ENCODE measurements at places on chromosomes 5 and 9.

GRCh38 chr5:171476701-171477100, 57.3 kb downstream of the FGF18 start:
- DNase-seq, result no peak

DNA sequence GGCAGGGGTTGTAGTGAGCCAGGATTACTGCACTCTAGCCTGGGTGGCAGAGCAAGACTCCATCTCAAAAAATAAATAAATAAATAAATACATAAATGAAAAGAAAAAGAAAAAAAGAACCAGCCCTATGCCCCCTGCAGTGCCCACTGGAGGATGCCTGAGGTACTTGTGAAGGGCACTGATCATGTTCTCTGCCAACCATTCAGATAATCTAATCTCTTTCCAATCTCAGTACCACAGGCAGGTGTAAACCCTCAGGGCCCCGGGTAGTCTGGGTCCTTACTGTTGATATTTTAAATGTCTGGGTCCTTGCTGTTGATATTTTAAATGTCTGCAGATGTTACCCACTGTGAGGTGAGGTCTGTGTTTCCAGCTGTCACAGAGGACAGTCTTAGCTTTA, 321.8 kb upstream of the ADCY2 start:
- DNase-seq, result no peak

GRCh38 chr5:17065458-17065857, 129.4 kb upstream of the MYO10 start:
- no peak for DNase-seq

GRCh38 chr9:124437086-124437485, 13.2 kb upstream of the ADGRD2 start:
- DNase-seq, result no peak

DNA sequence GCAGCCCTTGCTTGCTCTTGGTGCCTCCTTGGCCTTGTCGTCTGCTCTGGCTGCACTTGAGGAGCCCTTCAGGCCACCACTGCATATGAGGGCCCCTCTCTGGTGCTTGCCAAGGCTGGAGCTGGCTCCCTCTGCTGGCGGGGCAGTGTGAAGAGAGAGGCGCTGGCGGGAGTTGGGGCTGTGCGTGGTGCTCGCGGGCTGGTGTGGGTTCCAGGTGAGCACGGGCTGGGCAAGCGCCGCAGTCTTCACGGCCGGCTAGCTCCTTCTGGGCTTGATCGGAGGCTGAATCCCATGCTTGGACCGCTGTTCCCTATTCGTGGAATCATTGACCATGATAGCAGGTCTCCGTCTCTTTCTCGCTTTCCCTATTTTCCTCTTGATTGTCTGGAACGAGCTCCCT, 56.5 kb downstream of the XRCC4 start:
- DNase-seq, result no peak

DNA sequence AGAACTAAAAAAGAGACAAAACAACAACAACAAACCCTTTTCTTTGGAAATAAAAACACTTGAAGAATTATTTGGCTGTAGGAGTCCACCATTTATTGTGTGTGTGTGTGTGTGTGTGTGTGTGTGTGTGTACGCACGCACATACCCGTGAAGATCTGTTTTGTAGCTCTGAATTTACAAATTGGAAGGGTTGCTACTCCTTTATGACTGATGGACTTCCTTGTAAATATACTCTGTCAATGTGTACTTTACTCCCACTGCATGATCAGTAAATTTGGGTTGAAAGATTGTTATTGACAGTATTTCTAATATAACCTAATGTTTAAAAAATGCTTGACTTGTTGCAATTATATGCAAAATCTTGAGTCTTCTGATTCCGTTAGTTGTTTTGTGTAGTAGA, 148.1 kb downstream of the ATG10 start:
- no peak for DNase-seq

DNA sequence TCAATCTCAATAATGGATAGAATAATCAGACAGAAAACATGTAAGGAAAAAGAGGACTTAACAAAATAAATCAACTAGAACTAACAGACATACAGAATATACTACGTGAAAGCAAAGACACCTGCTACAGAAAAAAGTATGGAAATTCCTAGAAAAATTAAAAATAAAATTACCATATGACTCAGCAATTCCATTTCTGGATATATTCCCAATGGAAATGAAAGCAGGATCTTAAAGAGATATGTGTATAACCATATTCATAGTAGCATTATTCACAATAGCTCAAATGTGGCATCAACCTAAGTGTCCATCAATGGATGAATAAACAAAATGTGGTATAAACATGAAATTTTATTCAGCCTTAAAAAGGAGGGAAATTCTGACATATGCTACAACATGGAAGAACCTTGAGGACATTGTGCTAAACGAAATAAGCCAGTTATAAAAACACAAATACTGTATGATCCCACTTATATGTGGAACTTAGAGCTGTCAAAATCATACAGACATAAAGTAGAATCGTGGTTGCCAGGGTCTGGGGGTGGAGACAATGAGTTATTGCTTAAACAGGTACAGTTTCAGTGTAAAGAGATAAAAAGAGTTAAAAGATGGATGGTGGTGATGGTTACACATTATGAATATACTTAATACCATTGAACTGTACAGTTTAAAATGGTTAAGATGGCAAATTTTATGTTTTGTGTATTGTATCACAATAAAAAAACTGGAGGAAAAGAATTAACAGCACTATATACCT, 6.9 kb downstream of the PLAA start:
- no peak for DNase-seq

- DNase-seq, result no peak
Measured at GRCh38 chr5:95414451-95414850, 23.3 kb downstream of the FAM81B start.

DNA sequence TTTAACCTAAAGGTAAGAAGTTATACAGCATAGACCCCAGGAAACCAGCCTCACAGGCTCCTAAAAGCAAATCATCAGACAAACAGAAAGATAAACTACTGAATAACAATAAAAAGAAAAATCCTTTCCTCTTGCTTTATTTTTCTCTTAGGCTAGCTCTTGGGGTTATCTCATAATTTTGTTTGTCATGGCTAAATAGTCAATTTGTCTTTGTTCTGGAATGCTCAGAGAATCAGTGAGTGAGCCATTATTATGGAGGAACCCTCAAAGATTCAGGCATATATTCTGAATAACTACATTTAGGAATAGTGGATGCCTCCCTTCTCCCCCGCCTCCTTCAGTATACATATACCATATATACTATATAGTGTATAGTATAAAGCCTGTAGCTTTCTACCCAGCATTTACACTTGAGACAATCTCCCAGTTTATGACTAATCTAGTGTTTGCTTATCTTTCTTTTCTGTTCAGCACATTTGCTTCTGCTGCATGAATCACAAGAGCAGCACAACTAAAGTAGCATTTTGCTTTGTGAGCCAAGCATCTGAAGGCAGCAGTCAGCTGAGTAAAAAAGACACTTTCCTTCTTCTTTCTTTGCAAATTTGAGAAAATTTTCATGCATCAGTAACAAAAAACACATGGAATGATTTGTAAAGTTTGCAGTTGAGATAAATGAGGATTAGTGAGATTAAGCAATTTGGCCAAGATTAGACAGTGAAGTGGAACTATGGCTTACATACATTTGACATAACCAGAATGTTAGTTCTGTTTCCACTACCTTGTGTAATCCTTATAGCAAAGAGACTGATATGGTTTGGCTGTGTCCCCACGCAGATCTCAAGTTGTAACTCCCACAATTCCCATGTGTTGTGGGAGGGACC, 45.3 kb upstream of the PPP3R2 start:
- no peak for DNase-seq

- no peak for DNase-seq
Measured at GRCh38 chr9:107907255-107907654, 417.7 kb upstream of the KLF4 start.

GRCh38 chr5:119879446-119879845, 250.1 kb downstream of the FAM170A start:
- no peak for DNase-seq

DNA sequence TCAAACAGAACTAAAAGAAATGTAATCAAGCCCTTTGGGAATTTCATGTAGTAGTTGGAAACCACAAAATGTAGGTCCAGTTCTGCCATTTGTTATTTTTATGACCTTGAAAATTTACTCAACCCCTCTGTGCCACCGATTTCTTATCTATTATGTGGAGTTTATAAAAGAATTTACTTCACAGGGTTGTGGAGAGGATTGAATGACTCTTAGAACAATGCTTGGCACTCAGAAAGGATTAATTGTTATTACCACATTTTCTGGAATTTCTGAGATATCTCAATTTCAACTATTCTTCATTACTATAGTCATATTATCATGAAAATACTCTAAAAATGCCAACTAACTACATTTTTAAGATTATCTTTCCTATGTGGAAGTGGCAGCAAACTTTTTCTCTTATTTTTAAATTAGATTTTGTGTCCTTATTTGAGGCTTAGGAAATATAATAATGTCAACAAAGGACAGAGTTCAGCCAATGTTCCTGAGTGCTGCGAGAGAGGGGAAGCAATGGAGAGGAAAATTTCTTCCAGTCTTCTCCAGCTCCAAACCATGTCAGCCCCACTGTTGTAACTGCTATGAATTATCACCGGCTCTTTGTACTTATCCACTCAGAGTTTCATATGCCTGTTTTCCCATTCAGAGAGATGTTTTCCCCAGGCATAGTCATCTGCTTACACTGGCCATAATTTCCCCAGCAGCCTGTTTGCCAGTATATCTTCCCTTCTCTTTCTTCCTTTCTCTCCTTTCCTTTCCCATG, 525.6 kb downstream of the SPATA31D1 start:
- no peak for DNase-seq
